Mesenteric fat pad (tissue), 1 donor: ENCODE measurements at places on chromosomes 1 and 21.

- DNase-seq = no peak
These were observed 145.4 kb downstream of the SLC45A1 start for GRCh38 chr1:8463144-8463927.

DNA sequence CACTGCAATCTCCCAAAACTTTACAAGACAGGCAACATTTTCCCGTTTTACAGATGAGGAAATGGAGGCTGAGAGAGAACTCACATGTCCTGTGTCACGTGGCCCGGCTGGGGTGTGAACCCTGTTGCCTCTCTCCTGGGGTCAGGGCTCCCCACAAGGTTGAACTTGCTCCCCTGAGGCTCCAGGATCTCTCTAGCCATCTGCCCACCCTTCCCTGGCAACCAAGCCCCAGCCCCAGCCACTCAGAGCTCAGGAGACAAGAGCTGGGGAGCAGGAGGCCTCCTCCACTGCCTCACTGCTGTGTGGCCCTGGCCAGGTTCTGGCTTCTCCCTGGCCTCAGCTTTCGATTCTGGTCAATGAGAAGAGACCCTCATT lies 11.8 kb downstream of the LAPTM5 start:
- no peak for DNase-seq

- no peak for DNase-seq
These were observed 716.2 kb upstream of the ZP4 start for GRCh38 chr1:238606896-238607295.

DNA sequence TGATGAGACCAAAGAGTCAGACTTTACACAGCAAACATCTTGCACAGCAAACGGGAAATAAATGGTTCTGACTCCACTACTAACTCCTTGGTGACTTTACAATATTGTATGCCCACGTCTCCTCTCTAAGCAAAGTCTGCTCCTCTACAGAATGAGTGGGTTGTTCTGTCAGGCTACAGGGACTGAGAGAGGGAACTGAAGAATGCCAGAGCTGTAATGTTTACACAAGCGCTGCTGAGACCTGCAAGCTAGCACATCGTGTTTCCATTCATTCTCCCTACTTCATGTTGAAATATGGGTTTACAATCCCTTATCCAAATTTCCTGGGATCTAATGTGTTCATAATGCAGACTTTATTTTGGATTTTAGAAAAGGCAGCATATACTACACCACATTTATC lies 15.9 kb downstream of the DAB1 start:
- DNase-seq = no peak

DNA sequence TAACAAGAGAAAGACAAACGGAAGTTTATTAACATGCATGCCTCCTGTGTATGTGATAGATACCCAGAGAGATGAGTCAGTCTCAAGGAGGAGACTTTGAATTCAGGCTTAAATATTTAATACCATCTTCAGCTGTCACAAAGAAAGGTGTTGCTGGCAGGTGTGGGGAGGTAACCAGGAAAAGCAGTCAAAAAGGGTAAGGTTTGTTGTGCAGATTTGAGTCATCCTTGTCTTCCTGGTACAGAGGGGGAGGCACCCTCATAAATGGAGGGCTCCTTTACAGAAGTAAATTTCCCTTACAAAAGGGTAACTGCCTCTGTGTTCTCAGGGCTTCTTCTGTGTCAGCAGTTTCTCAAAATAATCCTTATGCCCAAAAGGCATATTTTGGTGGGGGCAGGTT lies 75.2 kb upstream of the B3GALT5 start:
- DNase-seq = no peak

- DNase-seq = no peak
These were observed 11.2 kb upstream of the PHC2 start for GRCh38 chr1:33442141-33442540.

DNA sequence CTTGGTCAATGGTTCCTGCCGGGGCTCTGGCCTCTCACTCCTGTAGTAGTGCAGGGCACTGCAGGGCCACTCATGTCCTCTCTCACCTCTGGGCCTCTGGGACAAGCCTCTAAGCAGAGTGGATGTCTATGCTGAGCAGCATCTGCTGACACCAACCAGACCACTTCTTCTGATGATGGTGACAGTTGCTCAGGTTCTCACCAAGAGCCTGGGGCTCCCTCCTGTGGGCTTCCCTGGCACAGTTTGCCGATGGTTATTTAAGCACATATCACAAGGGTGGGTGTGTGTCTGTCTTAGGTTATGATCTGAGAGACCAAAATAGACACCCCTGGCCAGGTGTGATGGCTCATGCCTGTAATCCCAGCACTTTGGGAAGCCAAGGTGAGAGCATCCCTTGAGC lies 17.4 kb upstream of the GPR137B start:
- DNase-seq = no peak

GRCh38 chr1:4253935-4254334 lies 353.9 kb upstream of the C1orf174 start:
- no peak for DNase-seq

DNA sequence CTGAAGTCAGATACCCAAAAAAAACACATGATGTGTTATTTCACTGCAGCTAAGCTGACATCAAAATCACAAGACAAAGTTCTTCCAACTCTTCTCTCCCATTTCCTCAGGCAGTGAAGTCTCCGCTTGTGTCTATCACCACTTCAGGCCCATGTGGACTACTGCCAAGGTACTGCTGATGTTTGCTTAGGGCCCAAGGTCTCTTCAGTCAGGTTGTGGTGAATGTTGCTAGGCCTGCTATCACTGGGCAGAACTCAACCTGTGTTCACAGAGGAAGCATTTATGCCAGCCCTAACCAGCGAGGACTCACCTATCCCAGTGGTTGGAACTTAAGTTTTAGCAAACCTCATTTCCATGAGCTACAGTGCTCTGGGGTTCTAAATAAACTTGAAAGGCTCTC lies 156.5 kb upstream of the BRINP3 start:
- DNase-seq = no peak

- no peak for DNase-seq
These were observed 5.8 kb downstream of the TTC22 start for GRCh38 chr1:54795356-54795665.

GRCh38 chr1:53381790-53382401 lies 54.0 kb upstream of the LRP8 start:
- DNase-seq = no peak

- no peak for DNase-seq
These were observed 12.4 kb downstream of the GALNT2 start for GRCh38 chr1:230079199-230080024.

- no peak for DNase-seq
These were observed 208.8 kb downstream of the LRRC7 start for GRCh38 chr1:69776555-69776954.

DNA sequence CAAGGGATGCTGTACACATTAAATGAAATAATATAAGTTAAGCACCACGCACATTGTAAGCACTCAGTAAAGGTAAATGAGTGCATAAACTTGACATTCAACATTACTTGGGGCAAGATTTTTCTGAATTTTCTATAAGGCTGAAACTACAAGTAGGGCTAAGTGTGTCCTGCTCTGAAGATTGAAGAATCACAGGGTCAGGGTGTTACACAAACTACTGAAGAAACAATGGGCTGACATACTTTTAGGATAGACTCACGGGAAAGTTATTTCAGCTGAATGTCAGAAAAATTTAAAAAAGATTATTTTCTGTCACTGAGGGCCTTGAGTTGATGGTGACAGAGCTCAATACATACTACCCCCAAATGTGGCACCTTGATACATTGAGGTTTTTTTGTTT lies 644.2 kb upstream of the PLXNA2 start:
- no peak for DNase-seq

- no peak for DNase-seq
These were observed 1.1 kb downstream of the WARS2 start for GRCh38 chr1:119139403-119139802.

- no peak for DNase-seq
These were observed 5.1 kb downstream of the MINDY1 start for GRCh38 chr1:151001602-151002001.

DNA sequence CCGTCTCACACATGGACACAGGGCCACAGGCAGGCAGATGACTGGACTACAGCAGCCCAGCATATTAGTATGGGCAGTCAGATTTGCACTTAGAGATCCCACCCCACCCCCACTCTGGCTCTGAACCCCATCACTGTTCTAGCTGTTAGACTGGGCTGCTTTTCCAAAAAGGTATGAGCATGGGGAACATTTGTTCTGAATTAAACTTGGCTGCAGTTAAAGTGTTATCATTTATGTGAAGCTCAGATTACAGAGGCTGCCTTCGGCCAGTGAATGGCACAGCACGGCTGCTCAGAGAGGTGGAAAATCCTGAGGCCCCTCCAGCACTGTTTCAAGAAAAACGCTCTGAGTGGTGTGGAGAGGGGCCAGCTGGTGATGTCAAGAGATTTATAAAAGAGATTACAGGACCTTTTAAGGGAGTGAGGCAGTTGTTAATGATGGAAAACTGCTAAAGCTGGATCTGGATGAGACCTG lies 6.9 kb upstream of the NOS1AP start:
- no peak for DNase-seq

GRCh38 chr1:2468041-2468472 lies 8.0 kb upstream of the PLCH2 start:
- DNase-seq = no peak

GRCh38 chr1:117572546-117572945 lies 33.3 kb upstream of the TENT5C start:
- DNase-seq = peak; percentile 81

GRCh38 chr1:200445213-200445612 lies 35.4 kb upstream of the ZNF281 start:
- no peak for DNase-seq
